ENCODE measurements at places on chromosomes 4 and X. TPM values are rescaled to one million over a fixed set of nuclear protein-coding genes. Genes with fewer than 3 reads are reported as not detected.

NR0B1 gene
- not detected for total RNA-seq

MMRN1 gene
- total RNA-seq = under 0.01 TPM

MAGEB2 gene
- not detected for total RNA-seq

ARHGAP6 gene
- not detected for total RNA-seq

TEX13C gene
- not detected for total RNA-seq

BMP3 gene
- under 0.01 TPM for total RNA-seq

ANOS1 gene
- 4.0 TPM for total RNA-seq

SSX2B gene
- not detected for total RNA-seq

CXCL10 gene
- total RNA-seq = 0.34 TPM

PABPC1L2A gene
- total RNA-seq = not detected

XK gene
- 0.93 TPM for total RNA-seq

All from nasal cavity respiratory epithelium epithelial cell of viscerocranial mucosa (primary cell).